ENCODE measurements at places on chromosomes 7 and 10.

DNA sequence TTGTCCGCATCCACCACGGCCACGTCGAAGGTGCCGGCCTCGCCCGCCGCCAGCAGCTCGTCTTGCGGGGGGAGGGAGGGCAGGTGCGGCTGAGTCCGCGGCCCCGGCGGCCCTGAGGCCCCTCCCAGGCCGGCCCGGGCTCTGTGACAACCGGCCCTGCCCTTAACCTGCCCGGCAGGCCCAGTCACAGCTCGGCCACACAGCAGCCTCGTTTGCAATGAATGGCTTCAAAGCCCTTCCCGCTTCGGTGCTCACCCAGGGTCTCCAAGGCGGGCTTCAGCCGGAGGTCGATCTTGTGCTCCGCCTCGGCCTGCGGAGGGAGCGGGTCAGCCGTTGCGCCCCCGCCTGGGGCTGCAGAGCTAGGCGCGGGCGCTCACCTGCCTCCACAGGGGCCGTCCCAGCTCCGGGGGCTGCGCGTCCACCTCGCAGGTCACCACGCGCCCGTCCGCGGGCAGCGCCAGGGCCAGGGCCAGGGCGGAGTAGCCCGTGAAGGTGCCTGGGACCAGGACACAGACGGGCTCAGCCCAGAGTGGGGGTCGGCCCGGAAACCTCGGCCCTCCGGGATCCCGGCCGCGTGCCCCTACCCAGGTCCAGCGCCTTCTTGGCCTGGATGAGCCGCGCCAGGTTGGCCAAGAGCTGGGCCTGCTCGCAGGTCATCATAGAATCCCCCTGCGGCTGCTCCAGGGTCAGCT is 928 bp downstream of the COMTD1 start:
- no peak for DNase-seq

DNA sequence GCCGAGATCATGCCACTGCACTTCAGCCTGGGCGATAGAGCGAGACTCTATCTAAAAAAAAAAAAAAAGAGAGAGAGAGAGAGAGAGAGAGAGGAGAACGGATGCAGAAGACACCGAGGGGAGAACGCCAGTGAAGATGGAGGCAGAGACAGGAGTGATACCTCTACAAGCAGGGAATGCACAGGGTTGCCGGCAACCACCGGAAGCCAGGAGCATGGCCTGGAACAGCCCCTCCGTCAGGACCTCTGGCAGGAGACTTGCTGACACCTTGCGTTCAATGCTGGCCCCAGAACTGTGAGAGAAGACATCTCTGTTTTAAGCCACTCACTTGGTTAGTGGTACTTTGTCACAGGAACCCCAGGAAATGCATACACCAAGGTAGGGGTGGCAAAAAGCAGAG is 38.1 kb upstream of the DUSP5 start:
- DNase-seq, result no peak

DNA sequence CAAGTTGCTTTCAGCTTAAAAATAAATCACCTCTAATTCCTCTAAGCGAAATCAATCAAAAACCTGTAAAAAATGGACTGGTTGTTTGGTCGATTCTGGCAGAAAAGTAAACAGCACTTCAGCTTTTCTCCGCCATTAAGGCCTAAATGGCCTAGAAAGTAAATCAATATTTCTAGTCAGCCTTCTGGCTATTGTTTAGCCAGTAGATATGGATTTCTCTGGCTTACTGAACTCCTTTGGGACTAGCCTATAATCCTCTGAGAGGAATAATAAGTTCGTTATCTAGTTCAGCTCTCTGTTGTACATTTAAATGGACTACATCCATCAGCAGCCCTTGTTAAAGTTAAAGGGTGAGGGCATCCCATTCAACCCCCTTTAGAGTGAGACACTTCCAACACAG is 400.1 kb upstream of the ETV1 start:
- no peak for DNase-seq

DNA sequence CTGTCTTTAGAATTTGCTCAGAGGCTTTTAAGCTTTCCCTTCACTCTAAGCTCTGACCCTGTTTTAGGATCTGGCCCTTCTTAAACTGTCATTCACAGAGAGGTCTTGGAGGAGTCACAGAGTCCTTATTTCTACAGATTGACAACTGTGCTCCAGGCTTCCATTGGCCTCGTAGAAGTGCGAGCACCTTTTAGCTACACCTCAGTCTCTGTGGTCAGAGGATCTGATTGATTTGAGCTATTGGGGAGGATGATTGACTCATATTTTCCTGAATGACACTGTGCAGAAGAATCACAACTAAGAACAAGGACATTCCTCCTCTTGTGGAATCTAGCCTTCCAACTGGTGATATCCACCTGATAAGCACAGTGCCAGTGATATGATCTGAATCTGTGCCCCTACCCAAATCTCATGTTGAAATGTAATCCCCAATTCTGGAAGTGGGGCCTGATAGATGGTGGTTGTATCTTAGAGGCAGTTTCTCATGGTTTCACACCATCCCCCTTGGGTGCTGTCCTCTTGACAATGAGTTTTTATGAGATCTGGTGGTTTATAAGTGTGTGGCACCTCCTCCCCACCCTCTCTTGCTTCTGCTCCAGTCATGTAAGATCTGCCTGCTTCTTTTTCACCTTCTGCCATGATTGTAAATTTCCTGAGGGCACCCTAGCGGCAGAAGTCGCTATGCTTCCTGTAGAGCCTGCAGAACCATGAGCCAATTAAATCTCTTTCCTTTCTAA is 3.2 kb downstream of the CYP3A7 start:
- DNase-seq, result no peak

DNA sequence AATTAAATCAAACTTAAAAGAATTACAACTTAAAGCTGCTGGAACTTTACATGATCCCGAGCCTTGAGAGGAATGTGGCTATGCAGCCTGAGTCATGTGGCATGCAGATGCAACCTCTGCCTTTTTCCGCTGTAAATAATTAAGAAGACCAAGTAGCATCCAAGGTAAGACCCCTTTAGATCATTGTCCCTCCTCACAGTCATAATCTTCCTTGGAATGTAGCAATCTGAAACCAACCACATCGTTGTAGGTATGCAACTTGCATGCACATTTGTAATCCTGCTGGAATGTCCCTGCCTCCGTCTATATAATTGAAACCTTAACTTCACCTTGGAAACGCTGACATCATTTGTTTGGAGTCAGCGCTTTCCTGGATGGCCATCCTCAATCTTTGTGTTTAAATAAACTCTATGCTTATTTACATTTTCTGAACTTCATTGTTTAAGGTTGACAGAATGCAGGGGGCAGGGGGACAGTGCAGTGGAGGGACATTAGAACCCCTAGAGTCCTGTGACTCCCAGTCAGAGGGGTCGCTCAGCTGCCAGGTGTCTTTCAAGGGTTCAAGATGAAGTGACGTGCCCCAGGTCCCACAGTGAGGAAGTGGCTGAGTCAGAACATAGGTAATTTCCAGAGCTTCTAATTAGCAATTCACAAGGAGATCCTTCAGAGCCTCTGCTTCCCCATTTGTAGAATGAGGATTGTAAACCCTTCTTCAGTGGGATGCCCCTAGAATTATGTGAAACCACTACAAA is 110.7 kb downstream of the RALA start:
- no peak for DNase-seq

DNA sequence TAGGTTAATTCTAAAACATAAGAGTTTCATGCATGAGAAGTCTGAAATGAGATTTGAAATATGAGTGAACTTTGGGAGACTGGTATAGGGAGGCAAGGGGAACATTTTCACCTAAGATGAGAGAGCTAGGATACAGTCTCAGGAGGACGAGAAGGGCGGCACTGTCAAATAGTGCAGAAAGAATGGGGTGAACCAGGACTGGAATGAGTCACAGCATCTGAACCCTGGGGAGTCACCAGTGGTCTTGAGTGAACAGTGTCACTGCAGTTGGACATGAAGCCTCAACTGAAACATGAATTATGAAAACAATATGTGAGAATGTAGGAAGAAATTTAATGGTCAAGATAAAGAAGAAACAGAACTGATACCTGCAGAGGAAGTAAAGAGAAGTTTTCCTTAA is 33.8 kb downstream of the GNG11 start:
- no peak for DNase-seq

DNA sequence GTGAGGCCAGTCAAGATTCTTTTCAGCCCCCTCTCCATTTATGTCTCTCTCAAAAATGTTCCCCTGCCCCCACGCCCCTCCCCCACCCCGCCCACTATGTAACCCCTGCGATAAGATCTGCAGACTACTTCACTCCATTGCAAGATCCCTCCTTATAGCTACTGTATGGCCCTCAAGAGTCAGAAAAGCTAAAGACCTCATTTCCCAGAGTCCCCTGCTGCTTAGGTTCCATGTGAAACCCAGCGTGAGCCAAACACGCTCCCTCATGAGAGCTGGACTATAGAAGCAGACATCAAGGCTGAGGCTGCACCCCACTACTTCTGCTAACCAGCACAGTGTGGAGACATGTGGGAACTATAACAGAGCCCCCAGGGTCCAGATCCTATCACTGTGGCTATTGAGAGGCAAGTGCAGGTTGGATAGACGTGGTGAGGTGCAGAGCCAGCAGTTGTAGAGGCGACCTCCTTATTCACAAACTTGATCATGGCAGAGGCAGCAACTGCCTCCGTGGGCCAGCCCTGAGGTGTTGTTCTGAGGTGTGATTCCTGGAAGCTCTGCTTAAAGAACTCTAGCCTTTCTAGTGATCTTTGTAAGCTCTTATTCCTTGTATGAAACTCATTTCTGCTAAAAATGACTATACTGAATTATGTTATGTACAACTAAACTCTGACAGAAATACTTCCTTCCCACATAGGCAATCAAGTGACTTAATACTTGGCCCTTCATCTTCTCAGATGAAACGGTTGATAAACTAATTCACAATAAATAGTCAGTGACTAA is 117.0 kb upstream of the ARID5B start:
- DNase-seq, result no peak

GRCh38 chr10:124911124-124912067 is 30.5 kb upstream of the ZRANB1 start:
- DNase-seq, result no peak

- DNase-seq, result no peak
These were observed 150.2 kb downstream of the TCF7L2 start for GRCh38 chr10:113100281-113100680.

DNA sequence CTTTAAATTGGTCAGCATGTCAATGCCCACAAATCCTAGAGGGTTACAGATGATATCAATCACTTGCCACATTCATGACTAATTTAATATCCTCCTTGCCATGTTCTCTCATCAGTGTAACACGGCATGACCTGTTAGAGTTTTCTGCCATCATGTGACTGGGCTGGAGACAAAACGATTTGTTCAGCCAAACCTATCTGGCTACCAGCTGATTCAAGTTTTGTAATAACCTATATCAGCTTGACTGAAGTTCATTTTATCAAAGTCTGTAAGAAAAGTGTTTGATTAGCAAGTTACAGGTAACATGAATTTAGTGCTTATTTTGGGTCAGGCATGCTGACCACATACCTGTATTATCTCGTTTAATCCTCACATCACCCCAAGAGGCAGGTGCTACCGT is 25.7 kb downstream of the NEUROD6 start:
- no peak for DNase-seq

DNA sequence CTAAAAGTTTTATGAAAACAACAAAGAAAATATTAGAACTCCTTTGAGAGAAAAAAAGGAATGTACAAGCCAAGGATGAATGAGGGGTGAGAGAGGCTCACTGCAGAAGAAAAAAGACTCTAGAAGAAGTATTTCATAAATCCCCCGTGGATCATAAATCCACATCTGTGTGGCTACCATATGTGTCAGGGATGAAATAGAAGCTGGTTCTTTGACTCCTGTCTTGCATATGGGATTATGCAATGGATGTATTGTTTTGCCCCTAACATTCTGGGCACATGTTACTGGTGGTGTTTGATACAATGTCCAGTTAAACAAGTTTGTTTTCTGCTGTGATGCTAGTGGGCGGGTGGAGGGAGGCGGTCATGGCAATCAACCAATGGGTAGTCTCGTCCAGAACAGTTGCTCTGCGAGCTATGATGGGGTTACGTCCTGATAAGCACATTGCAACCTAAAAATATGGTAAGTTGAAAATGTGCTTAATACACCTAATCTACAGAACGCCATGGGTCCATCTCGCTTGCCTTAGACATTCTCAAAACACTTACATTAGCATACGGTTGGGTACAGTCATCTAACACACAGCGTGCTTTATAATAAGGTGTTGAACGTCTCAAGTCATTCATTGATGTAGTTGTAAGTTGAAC is 34.1 kb upstream of the PITRM1 start:
- no peak for DNase-seq

DNA sequence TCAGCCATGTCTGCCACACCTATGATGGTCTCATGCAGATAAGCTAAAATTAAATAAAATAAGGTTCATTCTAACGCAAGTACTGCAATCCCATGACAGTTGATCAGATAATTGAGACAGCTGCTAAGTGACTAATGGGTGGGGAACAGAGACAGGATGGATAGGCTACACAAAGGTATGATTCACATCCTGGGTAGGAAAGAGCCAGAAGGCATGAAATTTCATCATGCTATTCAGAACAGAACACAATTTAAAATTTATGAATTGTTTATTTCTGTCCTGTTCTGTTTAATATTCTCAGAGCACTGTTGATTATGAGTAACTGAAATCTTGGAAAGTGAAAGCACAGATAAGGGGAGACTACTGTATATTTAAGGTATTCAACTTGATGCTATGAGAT is 381.8 kb upstream of the SORCS1 start:
- DNase-seq, result no peak

DNA sequence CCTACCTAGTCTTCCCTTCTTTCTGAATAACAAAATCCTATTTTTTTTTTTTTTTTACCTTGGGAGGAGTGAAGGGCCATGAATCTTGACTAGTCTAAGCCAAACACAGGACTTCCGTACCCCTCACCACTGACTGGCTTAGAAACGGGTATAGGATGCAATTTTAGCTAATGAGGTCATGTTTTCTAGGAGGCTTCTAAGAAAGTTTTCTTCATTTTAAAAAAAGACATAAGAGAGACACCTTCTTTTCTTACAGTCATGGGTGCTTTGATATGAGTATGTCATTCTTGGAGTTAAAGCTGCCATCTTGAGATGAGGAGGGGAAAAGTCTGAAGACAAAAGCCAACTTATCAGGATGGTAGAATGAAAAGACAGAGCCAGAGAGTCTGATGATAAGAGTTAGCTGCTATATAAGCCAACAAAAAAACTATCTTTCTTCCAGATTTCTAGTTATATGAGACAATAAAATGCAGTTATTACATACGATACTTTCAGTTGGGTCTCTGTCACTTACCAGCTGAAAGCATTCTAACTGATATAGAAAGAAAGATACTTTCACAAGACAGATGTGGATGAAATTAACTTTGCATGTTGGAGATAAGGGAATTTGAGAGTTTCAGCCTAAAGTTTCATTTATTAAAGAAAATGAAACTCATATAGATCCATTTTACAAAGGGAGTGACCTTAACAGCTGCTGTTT is 34.0 kb downstream of the ZNF438 start:
- no peak for DNase-seq

GRCh38 chr10:1581189-1581588 is 156.1 kb downstream of the ADARB2 start:
- DNase-seq, result no peak

DNA sequence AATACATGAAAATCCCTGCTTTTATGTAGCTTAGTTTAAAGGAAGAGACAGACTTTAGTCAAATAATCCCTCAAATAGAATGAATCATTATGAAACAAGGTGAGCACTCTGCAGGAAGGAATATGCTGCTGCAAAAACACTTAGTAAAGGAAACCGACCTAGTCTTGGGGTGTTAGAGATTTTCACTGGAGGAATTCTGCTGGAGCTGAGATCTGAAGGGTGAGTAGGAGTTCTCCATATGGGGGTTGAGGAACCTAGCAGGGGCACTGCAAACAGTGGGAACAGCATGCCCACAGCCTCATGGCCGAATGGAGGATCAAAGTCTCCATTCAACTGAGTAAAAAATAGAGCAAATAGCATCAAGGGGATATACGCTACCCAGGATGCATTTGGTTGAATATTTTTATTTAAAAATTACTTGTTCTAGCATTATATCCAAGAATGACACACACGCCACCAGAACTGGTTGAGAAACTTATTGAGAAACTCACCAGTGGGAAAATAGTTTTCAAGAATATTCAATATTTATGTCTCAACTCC is 3.5 kb downstream of the ITIH2 start:
- DNase-seq, result no peak
